Left ventricle myocardium inferior (tissue), 1 donor: ENCODE measurements at places on chromosomes 5 and 9. TPM values are rescaled to one million over a fixed set of nuclear protein-coding genes. Genes with fewer than 3 reads are reported as not detected.

DNA sequence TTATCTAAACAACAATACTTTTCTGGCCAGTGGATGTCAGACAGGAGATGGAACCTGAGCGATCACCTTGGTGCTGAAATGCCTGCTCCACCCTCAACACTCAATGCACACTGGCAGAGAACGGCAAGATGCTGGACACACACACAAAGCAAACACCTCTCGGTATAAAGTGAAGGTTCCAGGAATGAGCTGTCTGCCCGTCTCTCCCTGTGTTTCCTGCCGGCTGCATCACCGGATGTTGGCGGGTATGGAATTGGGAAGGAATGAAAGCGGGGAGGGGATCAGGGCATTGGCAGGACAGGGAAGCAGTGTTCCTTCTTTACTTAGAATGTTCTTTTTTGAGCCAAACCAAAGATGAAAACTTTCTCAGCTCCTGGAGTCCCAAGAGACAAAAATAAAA is 59.2 kb downstream of the MED10 start:
- DNase-seq = no peak

DNA sequence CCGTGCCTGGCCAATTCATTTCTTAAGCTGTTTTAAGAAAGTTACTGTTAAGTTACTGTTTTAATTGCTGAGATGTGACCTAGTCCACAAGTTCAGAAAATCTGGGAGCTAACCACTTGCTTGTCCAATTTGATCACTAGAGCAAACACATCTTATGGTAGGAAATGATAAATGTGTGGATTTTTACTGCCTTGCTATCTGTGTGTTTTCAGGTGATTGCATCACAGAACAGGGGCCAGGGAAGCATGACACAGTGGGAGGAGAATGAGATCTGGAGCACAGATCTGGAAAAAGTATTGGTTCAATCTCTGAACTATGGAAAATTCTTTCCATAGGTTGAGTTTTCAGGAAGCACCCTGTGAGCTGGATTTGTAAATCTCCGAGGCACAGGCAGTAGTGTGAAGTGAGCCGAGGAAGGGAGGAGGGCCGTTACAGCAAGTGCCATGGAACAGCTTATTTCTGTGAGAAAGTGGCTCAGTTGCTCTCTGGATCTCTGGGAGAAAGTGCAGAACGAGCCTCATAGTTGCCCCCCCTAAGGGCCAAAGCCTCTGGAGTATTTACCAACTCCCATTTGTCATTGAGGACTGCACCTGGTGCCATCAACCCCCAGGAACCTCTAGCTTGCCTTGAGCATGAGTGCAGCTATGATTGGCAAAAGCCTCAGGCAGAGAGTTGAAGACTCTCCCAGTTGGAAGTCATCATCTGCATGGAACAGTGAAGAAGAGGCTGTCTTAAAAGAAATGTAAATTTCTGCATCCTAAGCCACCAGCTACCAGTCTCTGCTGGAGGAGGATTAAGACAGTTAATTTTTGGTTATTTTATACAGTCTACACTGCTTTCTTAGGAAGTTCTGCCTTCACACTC is 161.8 kb upstream of the CLINT1 start:
- DNase-seq = no peak

DNA sequence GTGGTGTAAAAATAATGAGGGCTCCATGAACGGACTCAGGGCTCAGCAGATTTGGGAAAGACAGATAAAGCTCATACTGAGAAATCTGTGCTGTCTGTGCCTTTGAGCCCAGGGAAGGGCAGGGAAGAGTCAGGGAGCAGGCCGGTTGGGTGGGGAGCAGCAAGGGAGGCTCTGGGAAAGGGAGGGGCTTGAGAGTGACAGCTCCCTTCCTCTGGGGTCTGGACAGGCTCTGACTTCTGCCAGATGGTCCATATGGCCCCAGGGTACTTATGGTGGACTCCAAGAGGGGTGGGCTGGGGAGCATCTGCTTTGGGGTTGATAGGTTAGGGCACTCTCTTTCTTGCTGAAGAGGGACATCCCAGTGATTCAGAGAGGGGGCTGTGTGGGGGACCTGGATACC is 2.1 kb downstream of the NPR2 start:
- DNase-seq = no peak

GRCh38 chr9:1462626-1463308 is 412.6 kb downstream of the DMRT2 start:
- no peak for DNase-seq

FOXD4L5 gene
- 0.08 TPM for total RNA-seq

- no peak for DNase-seq
Observed at GRCh38 chr5:67246108-67246507, 49.5 kb upstream of the CD180 start.

PIP5KL1 gene
- 0.85 TPM for total RNA-seq

DNA sequence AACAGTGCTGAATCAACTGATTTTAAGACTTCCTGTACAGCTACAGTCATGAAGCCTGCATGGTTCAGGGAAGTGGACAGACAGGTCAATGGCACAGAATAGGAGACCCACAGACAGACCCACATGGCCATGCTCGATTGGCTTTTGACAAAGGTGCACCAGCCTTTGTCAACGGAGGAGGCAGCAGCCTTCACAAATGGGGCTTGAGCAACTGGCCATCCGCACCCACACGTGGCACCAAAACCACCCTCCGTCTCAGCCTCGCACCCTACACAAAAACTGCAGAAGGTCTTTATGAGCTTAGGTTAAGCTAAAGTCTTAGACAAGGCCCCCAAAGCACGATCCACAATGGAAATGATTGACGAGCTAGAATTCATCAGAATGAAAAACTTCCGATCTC is 59.5 kb upstream of the UBAC1 start:
- peak; percentile 12 for DNase-seq

GRCh38 chr9:33742519-33742918 is 52.8 kb upstream of the PRSS3 start:
- no peak for DNase-seq

- no peak for DNase-seq
Observed at GRCh38 chr5:171409164-171410136, 10.0 kb upstream of the FGF18 start.

DNA sequence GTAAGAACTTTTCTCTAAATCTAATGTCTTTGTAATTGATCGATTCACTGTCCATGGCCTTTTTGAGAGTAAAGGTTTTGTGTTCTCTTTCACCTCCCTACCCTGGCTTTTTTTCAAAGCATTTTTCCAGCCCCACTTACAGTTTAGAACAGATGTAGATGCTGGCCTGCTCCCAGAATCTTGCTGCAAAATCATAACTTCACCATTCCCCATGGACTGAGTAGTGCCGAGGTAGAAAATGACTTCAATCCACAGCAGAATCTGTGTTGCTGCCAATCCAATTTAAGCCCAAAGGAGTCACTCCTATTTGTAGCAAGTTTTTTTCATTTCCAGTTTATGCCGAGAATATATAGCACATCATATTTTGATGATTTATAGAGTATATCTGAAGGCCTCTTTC is 46.5 kb upstream of the CEMIP2 start:
- DNase-seq = no peak

DAB2IP gene
- total RNA-seq = 50.7 TPM

DNA sequence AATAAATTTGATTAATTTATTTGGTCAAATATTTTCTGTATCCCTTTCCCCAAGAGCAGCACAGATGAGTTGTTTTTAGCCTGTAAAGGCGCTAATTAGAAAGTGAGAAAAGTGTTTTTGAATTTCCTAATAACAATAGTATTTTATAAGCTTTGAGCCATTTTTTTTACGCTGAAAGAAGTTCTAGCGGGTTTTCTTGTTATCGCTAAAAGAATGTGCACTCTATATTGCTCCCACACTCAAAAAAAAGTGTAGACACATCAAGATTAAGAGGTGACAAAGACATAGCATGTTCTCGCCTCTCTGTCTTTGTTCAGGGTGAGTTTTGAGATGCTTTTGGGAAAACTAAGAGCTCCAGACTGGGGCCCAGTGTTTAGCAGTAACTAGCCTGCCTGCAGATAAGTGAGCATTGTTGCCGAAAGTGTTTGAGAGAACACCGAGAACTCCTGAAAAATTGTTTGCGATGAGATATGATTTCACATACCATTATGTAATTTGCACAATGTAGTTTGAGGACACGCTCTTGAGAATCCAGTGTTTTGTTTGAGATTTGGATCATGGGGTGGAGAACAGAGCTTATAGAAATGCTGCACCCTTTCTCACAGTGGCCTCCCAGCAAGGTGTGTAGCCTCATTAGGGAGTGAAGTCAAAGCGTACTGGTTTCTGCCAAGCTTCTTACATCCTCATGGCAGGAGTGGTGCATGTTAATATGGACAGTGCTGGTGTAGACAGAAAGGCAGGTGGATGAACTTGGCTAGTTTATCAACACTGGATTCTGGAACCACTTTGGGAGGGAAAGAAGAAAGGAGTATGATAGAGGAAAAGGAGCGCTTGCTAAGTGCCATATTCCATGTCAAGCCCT is 1.5 kb downstream of the F2R start:
- DNase-seq = no peak

DNA sequence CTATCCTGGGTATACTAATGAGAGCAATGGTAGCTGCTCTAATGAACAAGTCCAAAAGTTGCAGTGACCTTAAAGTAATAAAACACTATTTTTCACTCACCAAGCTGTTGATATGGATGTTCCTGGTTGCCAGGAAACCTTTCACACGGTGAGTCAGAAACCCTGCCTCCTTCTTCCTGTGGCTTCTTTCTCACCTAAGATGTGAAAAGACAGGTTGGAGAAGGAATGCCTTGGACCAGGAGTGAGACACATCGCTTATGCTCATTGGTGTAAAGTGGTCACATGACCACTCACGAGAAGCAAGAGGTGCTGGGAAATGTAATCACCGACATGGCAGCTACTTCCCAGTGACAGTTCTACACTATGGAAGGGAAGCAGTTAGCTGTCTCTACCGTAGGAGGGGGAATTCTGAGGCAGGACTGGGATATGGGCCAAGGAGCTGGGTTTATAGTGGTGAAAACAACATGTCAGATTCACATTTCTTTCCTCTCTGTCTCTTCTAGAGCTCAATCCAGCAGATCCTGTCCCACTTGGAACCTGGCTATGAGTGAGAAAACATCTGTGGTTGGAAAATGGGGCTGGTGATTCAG is 320.4 kb upstream of the KLF4 start:
- DNase-seq = no peak

GRCh38 chr9:97638666-97639065 is 5.0 kb downstream of the NCBP1 start:
- no peak for DNase-seq

DNA sequence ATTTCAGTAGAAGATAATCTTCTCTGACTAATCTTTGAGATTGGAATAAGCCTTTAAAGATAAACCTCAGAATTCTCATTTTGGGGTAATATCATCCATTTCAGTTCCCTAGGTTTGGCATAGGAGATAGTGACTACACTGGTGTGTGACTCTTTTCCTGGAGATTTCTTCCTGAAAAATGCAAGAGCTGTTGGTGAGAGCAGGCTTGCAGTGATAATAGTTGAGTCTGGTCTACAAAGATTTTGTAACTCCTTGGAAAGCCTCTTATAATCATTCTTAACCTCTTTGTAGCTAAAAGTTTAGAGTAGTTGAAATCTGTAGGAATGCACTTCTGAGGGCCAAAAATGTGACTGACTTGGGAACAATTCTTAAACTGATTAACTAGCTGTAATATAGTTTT is 23.4 kb downstream of the RANBP17 start:
- no peak for DNase-seq

OR1Q1 gene
- not detected for total RNA-seq

C5orf34 gene
- total RNA-seq = 0.22 TPM

DNA sequence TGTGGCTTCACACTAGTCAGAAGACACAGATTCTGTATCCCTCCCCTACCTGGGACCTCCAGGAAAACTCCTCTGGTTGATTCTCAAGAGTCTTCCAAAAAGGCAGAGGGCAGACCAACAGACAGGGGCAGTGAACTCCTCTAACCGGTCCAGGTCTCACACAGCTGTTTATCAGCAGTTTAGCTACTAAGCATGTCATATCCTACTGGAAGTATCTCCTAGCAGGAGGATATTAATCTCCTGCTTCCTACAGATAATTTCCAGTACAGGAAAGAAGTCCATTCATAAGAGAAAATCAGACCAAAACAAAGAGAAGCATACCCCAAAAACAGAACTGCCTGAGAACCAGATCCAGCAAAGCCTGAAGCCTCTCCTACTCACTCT is 64.3 kb downstream of the DTWD2 start:
- DNase-seq = no peak

DNA sequence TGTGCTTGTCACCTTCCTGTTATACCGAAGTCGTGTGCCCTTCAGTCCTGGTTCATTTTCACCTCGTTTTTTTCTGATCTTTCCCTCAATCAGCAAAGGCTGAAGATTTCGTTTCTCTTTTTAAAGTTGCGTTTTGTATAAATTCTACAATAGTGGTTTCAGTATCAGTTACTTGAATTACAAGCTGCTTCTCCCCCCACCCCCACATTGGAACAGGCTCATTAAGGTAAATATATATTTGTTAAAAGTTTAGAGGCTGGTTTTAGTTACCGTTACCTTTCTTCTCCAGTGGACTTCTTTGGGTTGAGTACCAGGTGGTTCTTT is 881 bp downstream of the SUB1 start:
- no peak for DNase-seq

ELOVL7 gene
- total RNA-seq = 0.19 TPM

GRCh38 chr9:125638239-125639045 is 68.6 kb downstream of the MAPKAP1 start:
- DNase-seq = no peak

GRCh38 chr5:180137401-180138213 is 66.0 kb upstream of the RNF130 start:
- DNase-seq = no peak
